ENCODE measurements at places on chromosomes 1 and 21.
A peak's percentile ranks its signal among the peaks of the same experiment; 100 is the strongest.

GRCh38 chr1:163820766-163821165 lies 499.0 kb downstream of the NUF2 start:
- DNase-seq, result no peak

DNA sequence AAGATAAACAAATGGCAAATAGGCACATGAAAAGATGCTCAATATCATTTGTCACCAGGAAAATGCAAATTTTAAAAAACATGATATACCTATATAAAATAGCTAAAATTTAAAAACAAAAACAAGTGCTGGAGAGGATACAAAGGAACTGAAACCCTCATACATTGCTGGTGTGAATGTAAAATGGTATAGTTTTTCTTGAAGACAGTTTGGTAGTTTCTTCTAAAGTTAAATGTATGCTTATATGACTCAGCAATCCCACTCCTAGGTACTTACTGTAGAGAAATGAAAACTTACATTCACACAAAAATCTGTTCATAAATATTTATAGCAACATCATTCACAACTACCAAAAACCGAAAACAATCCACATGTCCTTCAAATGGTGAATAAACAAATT lies 11.2 kb downstream of the TAF12 start:
- no peak for DNase-seq

DNA sequence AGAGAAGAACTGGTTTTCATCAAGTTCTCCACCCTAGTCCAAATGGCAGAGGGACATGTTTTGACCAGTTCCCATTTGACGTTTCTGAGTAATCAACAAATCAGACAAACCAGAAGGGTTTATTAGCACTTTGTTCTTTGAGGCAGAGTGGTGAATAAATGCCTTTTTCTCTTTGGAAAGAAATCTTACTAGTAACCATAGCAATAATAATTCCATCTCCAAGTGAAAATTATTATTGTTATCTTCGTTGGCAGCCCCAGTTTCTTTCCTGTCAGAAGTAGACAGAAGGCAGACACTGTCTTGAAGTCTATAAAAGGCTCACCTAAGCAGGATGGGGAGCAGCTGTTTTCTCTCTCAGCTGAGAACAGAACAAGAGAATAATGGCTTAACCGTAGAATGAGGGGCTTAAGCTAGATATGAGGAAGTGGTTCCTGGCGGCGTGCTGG lies 391.6 kb downstream of the PBX1 start:
- no peak for DNase-seq

- DNase-seq, result no peak
Measured at GRCh38 chr1:150152772-150153456, 3.2 kb downstream of the PLEKHO1 start.

- DNase-seq, result peak; percentile 48
Measured at GRCh38 chr1:159879977-159880376, 17.5 kb upstream of the VSIG8 start.

DNA sequence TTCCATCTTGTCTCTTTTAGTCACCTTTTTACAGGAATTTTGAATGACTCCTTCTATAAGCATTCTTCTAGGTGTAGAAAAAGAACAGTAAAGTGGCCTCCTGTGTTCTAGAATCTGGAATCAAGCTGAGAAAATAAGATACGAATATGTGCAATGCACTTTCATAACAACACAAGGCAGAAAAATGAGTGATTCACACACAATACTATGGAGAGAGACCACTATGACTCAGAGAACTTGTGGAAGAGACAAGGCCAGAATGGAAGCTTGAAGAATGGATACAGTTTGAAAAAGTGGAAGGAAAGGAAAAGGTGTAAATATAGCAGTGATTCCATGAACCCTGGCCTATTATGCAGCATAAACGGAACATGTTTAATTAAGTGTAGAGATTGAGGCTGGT lies 57.1 kb upstream of the SAMSN1 start:
- no peak for DNase-seq

- no peak for DNase-seq
Measured at GRCh38 chr21:36799869-36800268, 101.0 kb downstream of the SIM2 start.

- no peak for DNase-seq
Measured at GRCh38 chr1:42335809-42336518, 929 bp upstream of the FOXJ3 start.

- no peak for DNase-seq
Measured at GRCh38 chr21:33522297-33522952, 19.5 kb downstream of the GART start.

DNA sequence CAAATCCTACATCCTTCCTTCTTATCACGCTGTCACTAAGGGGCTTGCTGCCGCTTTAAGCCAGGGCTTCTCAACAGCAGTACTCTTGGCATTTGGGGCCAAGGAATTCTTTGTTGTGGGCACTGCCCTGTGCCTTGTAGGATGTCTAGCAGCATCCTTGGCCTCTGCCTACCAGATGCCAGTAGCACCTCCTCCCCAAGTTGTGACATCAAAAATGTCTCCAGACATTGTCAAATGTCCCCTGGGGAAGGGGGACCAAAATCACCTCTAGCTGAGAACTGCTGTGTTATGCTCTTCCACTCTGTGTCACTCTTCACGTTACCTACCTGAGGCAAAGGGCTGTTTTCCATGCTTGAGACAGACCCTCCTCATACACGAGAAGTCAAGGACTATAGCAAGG lies 400.3 kb upstream of the POU3F1 start:
- no peak for DNase-seq

- DNase-seq, result no peak
Measured at GRCh38 chr21:42157606-42158310, 61.2 kb upstream of the ABCG1 start.

- no peak for DNase-seq
Measured at GRCh38 chr1:87104945-87105344, 190.5 kb downstream of the HS2ST1 start.

DNA sequence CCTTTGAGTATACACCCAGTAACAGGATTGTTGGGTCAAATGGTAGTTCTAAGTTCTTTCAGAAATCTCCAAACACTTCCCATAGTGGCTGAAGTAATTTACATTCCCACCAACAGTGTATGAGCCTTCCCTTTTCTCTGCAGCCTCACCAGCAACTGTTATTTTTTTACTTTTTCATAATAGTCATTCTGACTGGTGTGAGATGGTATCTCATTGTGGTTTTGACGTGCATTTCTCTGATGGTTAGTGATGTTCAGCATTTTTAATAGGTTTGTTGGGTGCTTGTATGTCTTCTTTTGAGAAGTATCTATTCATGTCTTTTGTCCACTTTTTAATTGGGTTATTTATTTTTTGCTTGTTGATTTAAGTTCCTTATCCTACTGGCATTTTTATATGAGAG lies 26.4 kb upstream of the LAMC1 start:
- DNase-seq, result no peak

- DNase-seq, result no peak
Measured at GRCh38 chr1:158328426-158328825, 2.9 kb downstream of the CD1B start.

DNA sequence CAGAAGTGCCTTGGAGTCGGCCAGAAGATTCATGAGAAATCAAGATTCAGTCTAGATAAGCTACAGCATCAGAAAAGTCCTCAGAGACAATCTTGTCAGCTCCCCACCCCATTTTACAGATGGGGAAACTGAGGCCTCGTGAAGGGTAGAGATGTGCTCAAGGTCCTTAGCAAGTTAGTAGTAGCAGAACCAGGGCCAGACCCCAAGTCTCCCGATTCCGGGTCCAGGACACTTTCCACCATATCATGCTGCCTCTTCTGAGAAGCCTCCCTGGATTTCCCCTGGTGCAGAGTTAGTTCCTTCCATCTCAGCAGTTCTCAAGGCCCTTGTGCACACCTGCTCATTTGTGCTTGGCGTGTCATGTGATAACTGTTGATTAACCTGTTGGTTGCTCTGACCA lies 91.5 kb upstream of the ACTL8 start:
- no peak for DNase-seq

DNA sequence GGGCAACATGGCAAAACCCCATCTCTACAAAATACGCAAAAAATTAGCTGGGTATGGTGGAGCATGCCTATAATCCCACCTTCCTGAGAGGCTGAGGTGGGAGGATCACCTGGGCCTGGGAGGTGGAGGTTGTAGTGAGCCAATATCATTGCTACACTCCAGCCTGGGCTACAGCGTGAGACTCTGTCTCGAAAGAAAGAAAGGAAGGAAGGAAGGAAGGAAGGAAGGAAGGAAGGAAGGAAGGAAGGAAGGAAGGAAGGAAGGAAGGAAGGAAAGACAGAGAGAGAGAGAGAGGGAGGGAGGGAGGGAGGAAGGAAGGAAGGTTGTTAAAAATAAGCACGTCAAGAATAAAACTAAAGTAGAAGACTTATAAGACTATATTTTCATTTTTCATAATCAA lies 17.0 kb upstream of the ATP1A1 start:
- DNase-seq, result no peak

GRCh38 chr1:107145637-107146036 lies 4.8 kb downstream of the NTNG1 start:
- DNase-seq, result no peak

DNA sequence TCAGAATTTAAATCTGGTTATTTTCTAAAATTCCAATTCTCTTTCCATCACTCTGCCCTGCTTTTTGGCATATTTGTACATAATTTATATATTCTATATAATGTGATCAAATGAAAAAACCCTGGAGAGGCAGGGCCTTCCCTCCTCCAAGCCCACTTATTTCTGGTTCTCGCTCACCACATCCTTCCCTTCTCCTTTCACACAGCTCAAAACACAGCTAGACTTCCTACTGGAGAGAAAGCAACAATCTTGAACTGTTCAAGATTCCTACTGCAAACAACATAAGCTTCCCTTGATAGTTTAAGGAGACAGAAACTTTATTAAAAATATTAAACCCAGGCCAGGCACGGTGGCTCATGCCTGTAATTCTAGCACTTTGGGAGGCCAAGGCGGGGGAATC lies 7.6 kb upstream of the AIM2 start:
- no peak for DNase-seq

GRCh38 chr1:205502111-205502810 lies 2.2 kb upstream of the CDK18 start:
- DNase-seq, result no peak

- no peak for DNase-seq
Measured at GRCh38 chr1:190066011-190066410, 411.7 kb downstream of the BRINP3 start.

- DNase-seq, result no peak
Measured at GRCh38 chr1:7929637-7930036, 11.0 kb downstream of the TNFRSF9 start.

DNA sequence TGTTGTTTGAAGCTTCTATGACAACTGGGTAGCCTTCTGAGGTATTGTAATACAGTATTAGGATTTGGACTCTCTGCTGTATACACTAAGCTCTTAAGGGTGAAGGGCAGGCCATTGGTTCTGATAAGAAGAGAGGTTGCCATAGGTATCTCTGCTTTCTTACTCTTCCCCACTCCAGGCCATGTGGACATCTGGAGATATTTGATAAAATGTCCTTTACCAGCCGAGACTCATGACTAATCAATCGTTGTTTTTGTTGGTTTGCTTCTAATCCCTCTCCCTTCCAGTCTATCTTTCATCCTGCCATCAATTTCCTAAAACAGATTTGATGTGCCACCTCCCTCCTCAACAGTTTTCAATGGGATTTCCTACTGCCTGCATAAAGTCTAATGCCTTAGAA lies 64.6 kb upstream of the WDR26 start:
- DNase-seq, result peak; percentile 39

GRCh38 chr1:162726555-162726954 lies 63.9 kb upstream of the HSD17B7 start:
- DNase-seq, result no peak

- no peak for DNase-seq
Measured at GRCh38 chr1:101219924-101220870, 16.6 kb upstream of the S1PR1 start.

DNA sequence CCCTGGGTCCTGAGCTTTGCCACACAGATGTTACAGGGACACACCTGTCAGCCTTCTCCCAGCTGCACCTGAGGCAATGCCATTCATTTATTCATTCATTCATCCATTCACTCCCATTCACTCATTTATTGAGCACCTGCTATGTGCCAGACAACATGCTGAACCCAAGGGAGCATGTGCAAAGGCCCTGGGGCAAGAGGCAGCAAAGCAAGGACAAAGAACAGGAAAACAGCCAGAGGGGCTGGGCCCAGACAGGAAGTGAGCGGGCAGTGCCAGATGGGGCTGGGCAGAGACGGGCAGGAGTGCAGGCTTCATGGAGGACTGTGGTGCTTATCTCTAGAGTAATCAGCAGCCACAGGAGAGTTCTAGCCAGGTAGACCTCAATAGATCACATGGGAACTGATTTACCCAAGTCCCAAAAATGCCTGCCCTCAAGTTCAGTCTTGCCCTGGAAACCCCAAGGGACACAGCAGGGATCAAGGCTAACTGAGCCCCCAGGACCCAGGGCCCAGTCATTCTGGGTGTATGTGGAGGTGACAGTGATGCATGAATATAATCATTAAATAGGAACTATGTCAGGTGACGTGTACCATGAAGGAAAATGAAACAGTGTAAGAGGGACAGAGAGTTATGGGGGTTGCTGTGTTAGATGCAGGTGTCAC lies 530.3 kb downstream of the MATN1 start:
- DNase-seq, result no peak

- DNase-seq, result no peak
Measured at GRCh38 chr1:90817399-90817798, 100.3 kb upstream of the BARHL2 start.

- DNase-seq, result no peak
Measured at GRCh38 chr1:28865997-28866650, 48.2 kb upstream of the EPB41 start.

- no peak for DNase-seq
Measured at GRCh38 chr1:43850591-43851233, 82.9 kb upstream of the ARTN start.

DNA sequence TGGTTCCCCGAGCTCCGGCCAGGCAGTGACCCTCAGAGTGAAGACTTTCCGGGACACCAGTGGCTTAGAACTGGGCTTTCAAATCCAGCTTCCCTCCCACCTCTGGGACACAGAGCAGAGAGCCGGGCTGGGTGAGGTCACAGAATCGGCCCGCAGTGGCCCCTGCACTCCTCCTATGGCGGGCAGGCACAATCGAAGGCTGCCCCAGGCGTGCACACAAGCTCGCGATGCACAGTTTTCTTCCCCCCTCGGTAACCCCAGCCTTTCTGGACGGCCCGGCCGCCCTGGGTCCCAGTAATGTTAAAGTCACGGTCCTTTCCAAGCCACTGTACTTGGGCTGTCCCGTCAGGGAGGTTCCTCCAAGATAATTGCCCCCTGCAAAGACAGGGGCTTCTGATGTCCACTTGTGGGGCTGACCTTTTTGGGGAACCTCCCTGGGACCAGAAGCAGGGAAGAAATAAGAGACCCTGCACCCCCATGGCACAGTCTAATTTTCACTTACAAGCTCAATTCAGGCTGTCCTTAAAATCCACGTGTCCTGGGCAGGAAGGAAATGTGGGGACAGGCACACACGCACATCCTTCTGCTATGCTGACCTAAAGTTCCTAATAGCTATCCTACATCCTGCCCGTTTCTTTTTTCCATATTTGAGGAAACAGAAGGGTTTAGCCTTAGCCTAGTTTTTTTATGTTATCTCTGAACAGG lies 13.7 kb downstream of the TFF3 start:
- no peak for DNase-seq

GRCh38 chr1:115077286-115077983 lies 11.9 kb downstream of the TSPAN2 start:
- no peak for DNase-seq

Measured in K562 (cell line).